T-helper 2 cell (primary cell): ENCODE measurements at places on chromosomes 5 and 9.

DNA sequence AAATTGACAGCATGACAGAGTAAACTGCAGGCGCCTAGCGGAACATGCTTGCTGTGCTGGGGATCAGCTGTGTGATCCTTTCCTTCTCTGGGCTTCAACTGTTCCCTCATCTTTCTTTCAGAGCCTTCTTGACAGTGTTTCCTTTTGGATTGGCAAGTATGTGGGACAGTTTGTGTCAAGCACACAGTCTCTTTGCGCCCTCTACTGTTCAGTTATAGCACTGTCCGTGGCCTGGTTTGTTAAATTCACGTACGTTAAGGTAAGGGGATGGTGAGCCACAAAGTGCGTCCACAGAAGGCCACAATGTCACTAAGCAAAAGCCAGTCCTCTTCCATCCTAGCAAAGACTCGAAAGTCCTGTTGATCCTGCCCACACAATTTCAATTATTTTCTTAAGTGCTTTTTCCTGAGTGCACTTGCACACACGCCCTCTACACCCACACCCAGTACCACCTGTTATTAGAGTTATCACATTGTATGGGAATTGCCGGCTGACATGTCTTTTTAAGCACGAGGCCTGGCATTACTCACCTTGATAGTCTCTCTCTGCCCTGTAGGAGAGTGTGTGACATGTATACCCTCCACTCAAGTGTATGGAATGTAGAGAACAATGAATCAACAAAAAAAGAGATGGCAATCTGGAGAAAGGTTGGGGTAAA, 22.5 kb upstream of the PTPN3 start:
- peak; percentile 66 for DNase-seq

DNA sequence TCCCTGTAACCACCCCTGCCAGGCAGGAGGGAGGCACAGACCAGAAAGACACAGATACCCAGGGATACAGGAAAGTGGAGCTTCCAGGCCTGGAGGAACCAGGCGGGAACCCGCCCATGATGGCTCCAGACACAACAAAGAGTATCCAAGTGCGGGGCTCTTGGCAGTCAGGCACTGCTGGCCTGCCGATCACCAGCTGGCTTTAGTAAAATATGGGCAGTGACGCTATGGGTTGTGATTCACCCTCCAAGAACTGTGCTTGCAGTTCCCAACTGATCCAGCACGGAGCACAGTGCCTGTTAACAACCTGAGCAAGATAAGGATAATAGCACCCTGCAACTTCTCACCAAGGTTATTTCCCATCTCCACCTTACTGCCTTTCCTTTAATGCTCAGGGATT, 463.3 kb downstream of the IRX1 start:
- DNase-seq = no peak

DNA sequence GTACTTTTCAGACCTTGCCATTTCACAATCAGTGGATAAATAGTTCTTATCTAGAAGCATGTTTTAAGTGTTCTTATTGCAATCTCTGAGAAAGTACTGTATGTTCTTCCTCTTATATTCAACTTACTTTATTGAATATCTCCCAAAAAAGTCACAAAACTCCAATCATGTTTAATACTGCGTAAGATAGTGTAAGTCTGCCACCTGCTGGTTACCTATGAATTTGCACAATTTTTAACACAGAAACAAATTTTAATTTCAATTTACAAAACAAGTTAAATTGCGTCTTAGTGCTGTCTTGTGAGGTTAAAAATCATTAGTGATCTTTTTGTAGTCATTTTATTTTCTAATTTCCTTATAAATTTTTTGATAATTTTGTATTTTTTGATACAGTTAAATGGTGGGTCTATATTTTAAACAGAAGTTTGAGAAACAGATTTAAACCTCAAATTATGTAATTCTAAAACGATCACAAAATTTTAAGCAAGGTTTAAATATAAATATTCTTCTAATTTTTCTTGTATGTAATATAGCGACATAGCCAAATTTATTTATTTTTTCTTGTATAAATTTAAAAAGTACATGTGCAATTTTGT, 115.8 kb downstream of the EMB start:
- no peak for DNase-seq

DNA sequence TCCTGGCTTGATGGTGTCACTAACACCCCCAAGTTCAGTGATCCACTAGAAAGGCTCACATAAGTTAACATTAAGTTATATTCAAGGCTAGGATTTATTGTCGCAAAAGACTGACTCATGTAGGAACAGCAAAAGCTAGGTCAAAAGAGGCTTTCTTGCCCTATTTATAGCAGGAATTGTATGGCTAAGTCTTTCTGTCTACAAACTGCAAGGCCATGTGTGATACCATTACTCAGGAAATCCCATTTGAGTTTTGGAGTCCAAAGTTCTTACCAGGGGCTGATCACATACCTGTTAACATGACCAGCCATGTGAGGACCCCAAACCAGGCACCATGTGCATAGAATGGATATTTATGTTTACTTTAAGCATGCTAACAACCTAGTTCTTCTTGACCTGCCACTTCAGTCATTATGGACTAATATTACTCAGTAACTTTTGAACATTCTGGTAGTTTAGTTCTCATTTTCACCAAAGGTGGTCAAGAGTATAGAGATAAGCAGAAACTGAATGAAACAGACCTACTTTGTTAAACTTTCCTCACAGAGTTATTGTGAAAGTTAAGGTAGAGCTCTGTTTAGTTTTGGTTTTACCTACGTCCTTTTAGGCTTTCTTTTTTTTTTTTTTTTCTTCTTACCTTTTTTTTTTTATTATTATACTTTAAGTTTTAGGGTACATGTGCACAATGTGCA, 281.1 kb downstream of the FER start:
- no peak for DNase-seq

GRCh38 chr5:134003817-134004625, 754 bp downstream of the VDAC1 start:
- DNase-seq = peak; percentile 10

- peak; percentile 23 for DNase-seq
Observed at GRCh38 chr9:15211160-15211814, 95.7 kb downstream of the TTC39B start.

DNA sequence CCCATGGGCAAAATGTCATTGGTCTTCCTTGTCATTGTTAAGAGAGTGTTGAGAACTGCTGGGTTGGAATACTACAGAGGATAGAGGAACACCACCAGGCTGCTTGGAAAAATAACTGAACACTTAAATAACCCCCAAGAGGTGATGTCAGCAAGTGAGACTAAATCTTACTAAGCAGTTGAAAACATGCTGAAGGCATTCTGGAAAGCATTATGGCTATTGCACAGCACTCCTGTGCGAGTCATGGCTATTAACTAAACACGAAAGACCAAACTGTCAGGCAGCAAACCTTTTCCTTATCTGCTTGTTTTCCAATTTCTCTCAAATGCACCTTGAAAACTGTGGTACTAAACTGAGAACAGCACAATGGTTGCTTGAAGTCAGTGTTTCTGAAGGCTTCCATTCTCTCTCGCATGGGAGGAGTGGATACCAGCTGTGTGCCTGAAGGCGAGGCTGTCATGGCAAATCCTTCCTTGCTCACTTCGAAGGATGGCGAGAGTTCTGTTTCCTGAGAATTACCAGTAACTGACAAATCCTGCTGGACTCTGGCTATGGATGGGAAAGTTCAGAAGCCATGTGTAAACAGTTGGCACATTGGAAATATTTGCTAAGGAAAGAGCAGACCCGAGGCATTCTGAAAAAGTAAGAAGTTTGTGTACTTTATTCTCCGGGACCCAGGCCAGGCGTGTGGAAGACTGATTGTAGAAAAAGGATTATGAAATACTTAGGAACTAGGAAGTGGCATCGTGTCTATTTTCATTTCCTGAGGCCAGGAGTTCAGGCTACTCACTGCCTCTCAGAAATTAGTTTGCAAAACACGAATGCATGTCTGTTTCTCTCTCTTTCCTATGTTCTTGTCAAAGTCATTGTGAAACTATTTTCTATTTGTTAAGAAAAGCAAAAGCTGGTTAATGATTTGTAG, 182.1 kb downstream of the DMRT2 start:
- DNase-seq = no peak

DNA sequence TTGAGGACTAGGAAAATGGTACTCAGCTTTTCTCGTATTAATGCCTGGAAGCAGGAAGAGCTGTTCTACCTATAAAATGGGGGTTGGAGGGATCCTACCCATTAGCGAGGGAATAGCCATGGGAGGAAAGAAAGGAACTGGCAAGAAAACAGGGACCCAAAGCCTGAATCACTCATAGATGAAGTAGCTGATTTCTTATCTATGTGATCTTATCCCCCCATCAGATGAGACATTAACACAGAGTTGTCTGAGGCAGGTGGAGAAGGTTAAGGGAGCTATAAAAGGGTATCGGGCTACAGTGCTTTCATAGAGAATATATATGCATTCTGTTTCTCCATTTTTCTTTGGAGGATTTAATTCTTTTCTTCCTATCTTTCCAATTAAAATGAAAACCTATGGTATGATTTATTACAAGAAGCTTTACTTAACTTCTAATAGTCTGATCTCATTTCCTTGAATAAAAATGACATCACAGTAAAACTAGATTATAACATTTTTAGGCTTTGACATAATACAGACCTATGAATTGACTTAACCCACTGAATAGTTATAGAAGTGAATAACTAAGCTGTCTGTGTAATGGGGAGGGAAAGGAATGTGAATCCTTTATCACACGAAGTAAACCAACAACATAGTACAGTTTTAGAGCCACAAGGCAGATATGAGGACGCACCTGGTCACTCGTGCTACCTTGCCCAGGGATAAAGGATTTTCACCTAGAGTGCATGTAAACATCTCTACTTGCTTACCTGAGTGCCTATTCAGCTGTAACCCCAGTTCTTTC, 39.0 kb downstream of the IQGAP2 start:
- DNase-seq = no peak

DNA sequence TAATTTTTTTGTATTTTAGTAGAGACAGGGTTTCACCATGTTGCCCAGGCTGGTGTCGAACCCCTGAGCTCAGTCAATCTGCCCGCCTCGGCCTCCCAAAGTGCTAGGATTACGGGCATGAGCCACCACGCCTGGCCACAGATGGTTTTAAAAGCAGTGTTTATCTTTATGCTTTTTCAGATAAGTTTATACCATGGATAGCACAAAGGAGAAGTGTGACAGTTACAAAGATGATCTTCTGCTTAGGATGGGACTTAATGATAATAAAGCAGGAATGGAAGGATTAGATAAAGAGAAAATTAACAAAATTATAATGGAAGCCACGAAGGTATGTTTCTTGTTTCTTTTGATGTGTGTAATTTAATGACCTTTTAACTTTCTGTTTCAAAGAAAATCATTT, 35.1 kb downstream of the POLK start:
- DNase-seq = no peak
